ENCODE measurements at places on chromosomes 4 and X.

GRCh38 chr4:52612341-52612740 is 46.8 kb downstream of the USP46 start:
- no peak for DNase-seq

GRCh38 chr4:54930226-54930625 is 195.2 kb downstream of the KDR start:
- DNase-seq: no peak

DNA sequence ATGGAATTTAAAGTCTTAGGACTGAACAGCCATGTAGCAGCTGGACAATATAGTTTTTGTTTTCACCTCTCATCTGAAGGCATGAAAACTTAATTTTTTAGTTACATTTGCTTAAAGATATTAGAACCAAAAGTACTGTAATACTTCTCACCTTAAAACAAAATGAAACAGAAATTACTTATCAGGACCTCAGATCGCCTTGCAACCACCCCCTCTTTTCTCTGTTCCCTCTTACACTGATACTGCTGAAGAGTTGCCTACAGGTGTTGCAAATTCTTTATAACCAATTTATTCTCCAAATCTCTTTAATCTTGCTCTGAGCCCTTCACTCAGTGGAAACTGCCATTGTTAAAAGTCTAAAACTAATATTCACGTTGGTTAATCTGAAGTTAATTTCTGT is 145.0 kb downstream of the SPCS3 start:
- DNase-seq: no peak

- DNase-seq: no peak
These were observed 1282.0 kb downstream of the PCDH7 start for GRCh38 chr4:32002037-32002747.

- DNase-seq: no peak
These were observed 19.7 kb downstream of the TBC1D14 start for GRCh38 chr4:6929339-6929811.

- peak; percentile 55 for DNase-seq
These were observed 38.8 kb downstream of the EFNB1 start for GRCh38 chrX:68867458-68868112.

- no peak for DNase-seq
These were observed 51.2 kb upstream of the KLF3 start for GRCh38 chr4:38612646-38613414.

DNA sequence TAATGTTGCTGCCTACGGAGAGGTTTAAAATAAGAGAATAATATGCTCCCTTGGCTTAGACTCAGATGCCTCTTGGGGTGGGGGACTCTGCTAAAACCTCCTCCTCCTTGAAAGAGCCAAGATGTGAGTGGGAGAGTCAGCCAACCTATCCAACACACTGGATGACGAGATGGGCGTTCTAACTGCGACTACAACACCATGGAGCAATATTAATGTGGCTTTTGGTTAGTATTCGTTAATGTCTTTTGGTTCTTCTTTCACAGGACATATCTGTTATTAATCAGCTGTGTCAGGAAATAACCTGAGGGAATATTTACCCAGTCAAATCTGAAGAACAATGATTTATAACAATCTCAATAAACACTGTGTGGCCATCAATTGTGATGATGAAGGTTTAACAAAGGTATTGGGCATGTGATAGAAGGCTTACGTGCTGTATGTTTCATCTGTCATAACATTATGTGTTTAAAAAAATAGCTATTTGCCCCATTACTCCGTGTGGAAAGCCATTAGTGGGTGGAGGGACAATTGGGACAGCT is 143.5 kb upstream of the FTHL17 start:
- no peak for DNase-seq

DNA sequence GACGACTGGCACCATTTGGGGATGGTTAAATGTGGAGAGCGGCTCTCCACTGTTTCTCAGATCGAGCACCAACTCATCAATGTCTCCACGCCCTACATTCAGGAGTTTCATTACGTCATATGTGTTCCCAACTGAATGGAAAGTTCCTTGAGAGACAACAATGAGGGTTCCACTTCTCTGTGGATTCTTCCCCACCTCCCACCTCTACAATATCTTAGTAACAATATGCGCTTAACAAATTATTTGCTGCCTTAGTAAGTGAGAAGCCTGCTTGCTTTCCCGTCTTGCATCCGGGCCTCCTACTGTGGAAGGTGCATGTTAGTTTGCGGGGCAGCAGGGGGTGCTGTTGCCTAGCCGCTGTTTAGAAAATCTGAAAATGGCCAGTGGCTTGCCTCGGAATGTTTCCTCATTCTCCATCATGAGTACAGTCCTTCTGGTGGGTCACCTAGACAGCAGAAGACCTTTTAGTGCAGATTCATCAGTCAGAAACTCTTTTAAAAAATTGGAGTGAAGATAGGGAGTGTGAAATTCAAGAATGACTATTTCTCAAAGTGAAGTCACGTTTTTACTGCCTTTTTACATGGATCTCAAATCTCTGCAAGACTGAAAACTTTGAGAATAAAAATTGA is 55.7 kb downstream of the PHOX2B start:
- peak; percentile 63 for DNase-seq

DNA sequence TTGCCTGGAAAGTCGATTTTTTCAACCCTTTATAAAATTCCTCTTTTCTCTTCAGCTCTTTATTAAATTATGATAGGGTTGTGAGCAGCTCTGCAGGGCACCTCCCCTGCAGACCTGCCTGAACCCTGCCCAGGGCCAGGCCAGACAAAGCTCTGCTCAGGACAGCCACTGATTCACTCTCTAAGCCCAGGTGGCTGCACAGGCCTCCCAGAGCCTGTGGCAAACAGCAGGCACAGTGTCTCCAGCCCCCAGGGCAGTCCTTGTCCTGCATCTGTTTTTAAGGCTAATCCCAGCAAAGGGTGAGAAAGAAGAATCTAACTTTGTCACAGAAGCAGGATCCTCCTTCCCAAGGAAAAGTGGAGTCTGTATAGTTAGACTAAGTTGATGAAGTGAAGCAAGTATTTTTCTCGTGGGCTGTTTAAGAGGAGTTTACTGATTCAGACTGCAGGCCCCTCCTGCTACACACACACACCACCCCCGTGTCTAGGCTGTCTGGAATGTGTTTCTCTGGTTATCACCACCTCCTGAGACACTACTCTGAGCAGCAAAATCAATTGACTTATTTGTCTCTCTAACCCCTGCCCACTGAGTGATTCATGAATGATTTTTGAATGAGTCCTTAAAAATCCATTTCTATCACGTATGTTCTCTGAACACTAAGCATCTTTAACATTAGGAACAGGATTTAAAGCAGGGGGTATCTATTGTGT is 101.7 kb downstream of the CHIC2 start:
- no peak for DNase-seq

DNA sequence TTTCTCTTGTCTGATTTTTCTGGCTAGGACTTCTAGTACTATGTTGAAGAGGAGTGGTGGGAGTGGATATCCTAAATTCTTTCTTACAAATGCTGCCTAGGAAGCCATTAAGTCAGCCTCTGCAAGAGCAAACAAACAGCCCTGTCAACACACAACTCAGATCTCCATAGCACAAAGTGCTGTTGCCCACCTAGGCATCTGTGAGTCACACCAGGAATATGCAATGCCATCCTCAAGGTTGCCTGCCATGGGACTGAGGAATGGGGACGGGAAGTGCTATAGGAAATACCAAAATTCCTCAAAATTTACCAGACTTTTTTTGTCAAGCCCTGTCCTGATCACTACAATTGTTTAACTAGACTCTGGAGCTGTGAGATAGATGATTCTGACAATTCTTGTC is 466.9 kb downstream of the FSTL5 start:
- DNase-seq: no peak

- DNase-seq: no peak
These were observed 949.5 kb upstream of the PCDH7 start for GRCh38 chr4:29770627-29771026.

GRCh38 chrX:41043196-41043595 is 42.0 kb upstream of the USP9X start:
- no peak for DNase-seq

- no peak for DNase-seq
These were observed 150.3 kb downstream of the SOX3 start for GRCh38 chrX:140354431-140355120.

Measured in right forelimb (tissue), 1 donor.